ENCODE measurements at places on chromosomes 11 and 22.

DNA sequence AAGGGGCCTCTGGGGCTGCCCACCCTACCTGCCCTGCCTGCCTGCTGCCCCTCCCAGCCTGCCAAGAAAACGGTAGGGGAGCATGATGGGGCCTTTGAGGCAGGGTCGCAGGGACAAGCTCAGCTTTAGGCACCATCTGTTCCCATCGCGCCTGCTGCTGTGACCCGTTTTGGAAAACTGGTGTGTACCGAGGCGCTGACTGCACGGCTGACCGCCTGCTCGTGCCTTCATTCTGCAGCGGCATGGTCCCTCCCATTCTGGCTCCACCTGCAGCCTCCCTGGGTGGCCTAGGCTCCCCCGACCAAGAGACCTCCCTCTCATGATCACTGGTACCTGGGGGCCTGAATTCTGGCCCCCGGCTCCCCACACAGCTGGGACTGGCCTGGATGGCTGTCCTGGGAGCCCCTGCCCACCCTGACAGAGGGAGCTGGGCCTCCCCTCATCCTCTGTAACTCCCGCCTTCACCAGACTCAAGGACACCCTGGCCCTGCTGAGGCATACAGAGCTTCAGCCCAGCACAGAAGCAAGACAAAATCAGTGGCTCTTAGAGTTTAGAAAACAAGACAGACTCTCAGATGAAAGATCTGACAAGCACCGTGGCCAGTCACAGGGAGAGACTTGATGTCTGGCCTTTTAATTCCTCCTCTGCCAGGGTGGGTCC, 6.5 kb upstream of the MYRF start:
- DNase-seq: no peak

DNA sequence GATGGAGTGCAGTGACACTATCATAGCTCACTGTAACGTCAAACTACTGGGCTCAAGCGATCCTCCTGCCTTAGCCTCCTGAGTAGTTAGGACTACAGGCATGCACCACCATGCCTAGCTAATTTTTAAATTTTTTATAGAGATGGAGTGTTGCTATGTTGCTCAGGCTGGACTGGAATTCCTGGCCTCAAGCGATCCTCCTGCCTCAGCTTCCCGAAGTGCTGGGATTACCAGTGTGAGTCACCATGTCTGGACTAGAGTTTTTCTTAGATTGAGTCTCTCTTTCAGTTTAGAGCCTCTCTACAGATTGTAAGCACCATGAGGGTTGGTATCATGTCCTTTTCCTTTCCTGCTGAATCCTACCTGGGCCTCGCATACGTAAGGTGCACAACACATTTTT, 57.3 kb upstream of the ALKBH3 start:
- no peak for DNase-seq

DNA sequence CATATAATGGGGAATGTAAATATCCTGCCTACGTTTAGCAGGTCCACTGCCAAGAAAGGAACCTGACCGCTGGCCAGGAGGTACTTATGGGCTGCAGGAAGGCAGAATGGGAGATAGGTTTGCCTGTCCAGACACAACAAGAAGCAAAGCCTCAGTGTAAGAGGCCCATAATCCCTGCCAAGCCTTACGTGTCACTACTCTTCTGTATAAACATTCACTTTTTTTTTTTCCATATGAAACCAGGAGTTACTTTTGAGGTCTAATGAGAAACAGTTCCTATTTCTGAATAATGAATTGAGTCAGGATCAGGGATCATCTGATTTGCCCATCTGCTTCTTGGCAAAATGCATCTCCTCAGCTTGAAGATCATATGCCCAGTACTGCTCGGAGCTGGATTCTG, 230.2 kb downstream of the NTM start:
- DNase-seq: no peak

DNA sequence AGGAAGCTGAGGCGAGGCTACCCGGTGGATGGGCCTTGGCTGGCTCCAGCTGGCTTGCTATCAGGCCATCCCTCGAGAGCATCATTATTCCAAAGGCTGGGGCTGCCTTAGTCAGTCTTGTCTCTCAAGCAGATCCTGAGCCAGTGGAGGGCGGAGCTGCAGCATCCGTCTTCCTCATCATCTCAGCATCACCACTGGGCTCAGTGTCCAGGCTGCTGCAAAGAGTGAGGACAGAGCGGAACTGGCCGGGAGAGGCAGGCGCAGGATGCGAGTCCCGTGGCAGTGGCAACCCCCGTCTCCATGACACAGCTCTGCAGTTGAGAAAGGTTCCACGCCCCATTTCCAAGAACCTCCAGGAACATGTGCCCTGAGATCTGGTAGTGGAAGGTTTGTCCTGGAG, 4.4 kb downstream of the TP53I11 start:
- DNase-seq: no peak

- no peak for DNase-seq
Measured at GRCh38 chr11:121024989-121025388, 1.1 kb downstream of the TBCEL start.

DNA sequence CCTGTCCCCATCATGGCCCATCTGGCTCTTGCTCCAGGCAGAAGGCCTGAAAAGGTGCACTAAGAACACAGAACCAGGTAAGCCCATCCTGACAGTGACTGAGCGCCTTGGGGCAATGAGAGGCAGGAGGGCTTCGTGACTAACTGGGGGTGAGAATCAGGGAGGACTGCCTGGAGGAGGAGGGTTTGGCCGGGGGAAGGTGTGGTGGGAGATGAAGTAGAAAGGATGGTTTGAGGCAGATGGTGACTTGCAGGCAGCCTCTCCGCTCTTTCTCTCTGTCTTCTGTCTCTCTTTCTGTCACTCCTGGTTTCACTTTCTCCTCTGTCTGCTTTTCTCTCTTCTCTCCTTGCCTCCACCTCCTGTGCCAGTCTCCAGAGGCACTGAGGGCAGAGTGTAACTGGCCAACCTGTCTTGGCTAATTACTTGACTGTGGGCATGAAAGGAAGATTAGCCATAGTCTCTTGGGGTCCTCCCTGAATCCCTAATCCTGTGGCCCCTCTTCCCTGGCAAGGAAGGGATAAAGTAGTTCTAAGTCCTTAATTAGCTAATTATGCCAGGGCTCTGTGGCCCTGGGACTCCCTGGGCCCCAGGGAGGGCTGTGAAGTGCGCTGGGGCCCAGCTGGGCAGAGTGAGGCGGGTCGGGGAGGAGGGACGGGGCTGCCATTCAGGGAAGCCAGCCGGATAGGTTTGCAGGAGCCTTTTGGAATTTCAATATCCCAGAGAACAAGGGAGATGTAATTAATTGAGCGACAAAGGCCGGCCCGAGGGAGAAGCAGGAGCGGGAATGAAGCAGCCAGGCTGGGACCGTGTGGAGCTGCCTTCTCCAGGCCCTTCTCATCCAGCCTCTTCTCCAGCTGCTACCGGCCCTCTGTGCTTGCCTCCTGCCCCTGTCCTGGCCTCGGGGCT, 61.1 kb downstream of the CACNA1I start:
- no peak for DNase-seq

DNA sequence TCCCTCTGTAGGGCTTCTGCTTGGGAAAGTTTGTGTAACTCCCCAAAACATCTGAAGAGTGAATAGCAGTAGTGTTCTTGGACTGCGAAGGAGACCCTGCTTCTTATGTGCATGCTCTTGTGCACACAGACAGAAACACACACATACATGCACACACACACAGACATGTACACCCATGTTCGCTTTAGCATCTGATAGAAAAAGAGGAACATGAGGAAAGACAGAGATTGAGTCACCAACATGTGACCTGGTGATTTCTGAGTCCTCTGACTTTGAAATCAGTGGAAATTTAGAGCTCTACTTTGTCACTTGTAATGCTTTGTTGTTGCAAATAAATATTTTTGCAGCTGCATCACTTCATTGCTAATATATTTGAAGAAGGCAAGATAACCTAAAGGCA, 23.8 kb downstream of the CD44 start:
- no peak for DNase-seq

DNA sequence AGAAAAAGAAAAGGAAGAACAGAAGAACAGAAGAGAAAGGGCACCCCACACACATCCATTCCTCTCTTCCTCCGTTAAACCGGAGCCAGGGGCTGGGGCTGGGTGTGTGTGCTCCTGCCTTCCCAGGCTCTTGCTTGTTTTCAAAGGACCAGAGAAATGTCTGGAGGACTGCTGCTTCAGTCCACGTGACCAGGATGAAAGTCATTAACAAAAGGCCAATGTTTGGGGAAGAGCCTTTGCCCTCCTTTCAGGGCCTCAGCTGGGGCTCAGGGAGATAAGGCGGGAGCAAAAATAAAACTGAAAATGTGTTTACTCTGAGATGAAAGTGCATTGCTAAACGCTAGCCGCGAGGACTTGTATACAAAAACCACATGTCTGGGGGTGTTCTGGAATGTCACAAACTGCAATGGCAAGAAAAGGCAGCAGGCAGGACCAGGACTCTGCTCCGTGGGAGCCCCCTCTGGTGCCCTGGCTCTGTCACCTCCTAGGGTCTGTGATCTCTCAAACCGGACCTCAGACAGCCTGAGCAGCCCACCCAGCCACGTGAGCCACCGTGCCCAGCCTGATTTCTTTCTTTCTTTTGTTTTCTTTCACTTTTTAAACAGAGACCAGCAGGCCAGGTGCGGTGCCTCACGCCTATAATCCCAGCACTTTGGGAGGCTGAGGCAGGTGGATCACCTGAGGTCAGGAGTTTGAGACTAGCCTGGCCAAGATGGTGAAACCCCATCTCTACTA, 31.6 kb upstream of the MYH9 start:
- peak; percentile 71 for DNase-seq

DNA sequence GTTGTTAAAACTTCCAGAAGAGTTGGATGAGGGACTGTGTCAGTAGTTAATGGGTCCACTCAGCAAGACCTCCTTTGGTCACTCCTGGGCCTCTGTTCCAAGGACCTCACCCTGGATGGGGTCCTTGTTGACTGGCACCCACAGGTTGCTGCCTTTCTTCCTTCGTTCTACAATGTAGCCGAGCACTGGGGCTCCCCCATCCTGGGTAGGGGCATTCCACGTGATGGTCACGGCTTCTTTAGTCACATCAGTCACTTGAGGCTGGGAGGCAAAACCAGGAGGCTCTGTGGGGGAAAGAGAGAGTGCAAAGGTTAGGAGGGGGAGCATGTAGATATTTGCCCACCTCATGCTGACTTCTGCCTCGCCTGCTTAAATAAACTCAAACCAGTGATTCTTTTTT, 12.0 kb downstream of the TMEM86A start:
- no peak for DNase-seq

GRCh38 chr22:29268511-29269229, 602 bp downstream of the EWSR1 start:
- DNase-seq: peak; percentile 48
